ENCODE measurements at places on chromosomes 2 and 18. TPM values are rescaled to one million over a fixed set of nuclear protein-coding genes. Genes with fewer than 3 reads are reported as not detected.
A peak's percentile ranks its signal among the peaks of the same experiment; 100 is the strongest.

- peaks cover 14% of the 10 kb centered on the region for H3K4me1 ChIP-seq
- no peak for DNase-seq
- H3K27me3 ChIP-seq, result no peaks in the 10 kb centered on the region
- H3K36me3 ChIP-seq, result peaks cover 6% of the 10 kb centered on the region
- no peak overlapping the region for H3K4me3 ChIP-seq
- peak overlapping the region; percentile 24 for H3K27ac ChIP-seq
Measured at GRCh38 chr2:71082402-71083252, 14.2 kb downstream of the NAGK start.

- peaks cover 22% of the 10 kb centered on the region for H3K4me1 ChIP-seq
- peak overlapping the region; percentile 8 for H3K27ac ChIP-seq
- no peaks in the 10 kb centered on the region for H3K27me3 ChIP-seq
- DNase-seq, result peak; percentile 43
- peak overlapping the region; percentile 53 for H3K4me3 ChIP-seq
- no peaks in the 10 kb centered on the region for H3K36me3 ChIP-seq
Measured at GRCh38 chr2:224576088-224576715, 9.0 kb downstream of the CUL3 start.

- peaks cover 19% of the 10 kb centered on the region for H3K36me3 ChIP-seq
- H3K4me1 ChIP-seq, result no peaks in the 10 kb centered on the region
- H3K27me3 ChIP-seq, result no peaks in the 10 kb centered on the region
- no peak overlapping the region for H3K4me3 ChIP-seq
- no peak overlapping the region for H3K27ac ChIP-seq
Measured at GRCh38 chr2:134433469-134433868, 179.6 kb downstream of the MGAT5 start.

DNA sequence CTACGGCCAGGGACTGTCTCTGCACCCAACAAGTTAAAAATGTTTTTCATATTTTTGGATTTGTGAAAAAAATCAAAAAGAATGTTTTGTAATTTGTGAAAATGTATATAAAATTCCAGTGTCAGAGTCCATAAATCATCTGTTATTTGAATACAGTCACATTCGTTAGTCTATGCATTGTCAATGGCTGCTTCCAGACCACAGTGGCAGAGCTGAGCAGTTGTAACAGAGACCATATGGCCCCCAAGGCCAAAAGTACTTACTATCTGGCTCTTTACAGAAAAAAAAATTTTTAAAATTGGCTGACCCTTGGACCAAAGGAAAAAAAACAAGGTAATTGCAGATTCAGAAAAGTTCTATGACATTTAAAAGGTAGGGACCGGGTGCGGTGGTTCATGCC, 86.7 kb upstream of the ATL2 start:
- H3K27me3 ChIP-seq, result no peaks in the 10 kb centered on the region
- no peak for DNase-seq
- H3K36me3 ChIP-seq, result no peaks in the 10 kb centered on the region
- H3K4me3 ChIP-seq, result no peak overlapping the region

GRCh38 chr18:78782951-78783563, 196.6 kb upstream of the SALL3 start:
- no peaks in the 10 kb centered on the region for H3K36me3 ChIP-seq
- no peak for DNase-seq

DNA sequence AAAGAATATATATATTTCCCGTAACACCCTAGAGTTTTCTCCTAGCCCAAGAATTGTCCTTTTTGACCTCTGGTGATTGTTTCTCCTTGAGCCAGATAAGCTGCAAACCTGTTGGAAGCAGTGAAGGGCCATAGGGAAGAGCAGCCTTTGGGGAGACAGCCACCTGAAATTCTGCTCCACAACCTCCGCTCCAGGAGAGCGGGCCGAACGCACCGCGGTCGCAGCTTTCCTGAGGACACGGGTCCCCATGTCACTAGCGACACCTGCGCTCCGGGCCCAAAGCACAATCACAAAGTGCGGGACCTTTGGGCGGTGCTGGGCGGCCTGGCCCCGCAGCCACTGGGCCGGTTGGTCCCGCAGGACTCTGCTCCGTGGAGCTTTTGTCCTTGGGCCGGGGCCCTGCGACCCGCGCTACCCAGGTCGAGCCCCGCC, 557 bp upstream of the DSG2 start:
- H3K4me3 ChIP-seq, result peak overlapping the region; percentile 88
- H3K4me1 ChIP-seq, result peaks cover 6% of the 10 kb centered on the region
- no peaks in the 10 kb centered on the region for H3K27me3 ChIP-seq
- DNase-seq, result no peak

GRCh38 chr2:240786871-240787311, 33.1 kb downstream of the KIF1A start:
- no peak overlapping the region for H3K4me3 ChIP-seq
- H3K27me3 ChIP-seq, result no peaks in the 10 kb centered on the region
- H3K27ac ChIP-seq, result no peak overlapping the region
- DNase-seq, result no peak

GRCh38 chr2:74693213-74693612, 39.2 kb downstream of the SEMA4F start:
- H3K36me3 ChIP-seq, result no peaks in the 10 kb centered on the region
- no peaks in the 10 kb centered on the region for H3K4me1 ChIP-seq
- no peak overlapping the region for H3K27ac ChIP-seq
- no peak overlapping the region for H3K4me3 ChIP-seq

GRCh38 chr2:239261796-239262483, 138.9 kb downstream of the HDAC4 start:
- H3K4me3 ChIP-seq, result no peak overlapping the region
- no peak overlapping the region for H3K27ac ChIP-seq
- DNase-seq, result no peak
- H3K27me3 ChIP-seq, result no peaks in the 10 kb centered on the region
- H3K4me1 ChIP-seq, result peaks cover 37% of the 10 kb centered on the region

Gene XIRP2
- not detected for polyA plus RNA-seq

Gene OSGEPL1
- 10.1 TPM for polyA plus RNA-seq
